ENCODE measurements at places on chromosomes 5 and 9.
A peak's percentile ranks its signal among the peaks of the same experiment; 100 is the strongest.

DNA sequence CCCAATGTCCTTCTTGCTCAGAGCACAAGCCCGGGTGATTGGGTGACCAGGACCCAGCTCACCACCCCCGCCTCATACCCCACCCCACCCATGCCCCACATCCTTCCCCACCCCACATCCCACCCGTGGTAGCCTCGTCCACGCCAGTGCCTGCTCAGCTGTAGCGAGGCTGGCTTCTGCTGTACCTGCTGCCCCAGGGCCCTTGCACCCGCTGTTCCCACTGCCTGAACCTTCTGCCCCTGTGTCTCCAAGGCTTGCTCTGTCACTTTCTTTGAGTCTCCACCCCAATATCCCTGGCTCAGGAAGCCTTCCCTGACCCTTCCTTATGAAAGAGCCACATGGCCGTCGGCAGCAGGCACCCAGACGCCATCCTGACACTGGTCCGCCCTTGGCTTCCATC is 3.1 kb upstream of the NACC2 start:
- DNase-seq: no peak

GRCh38 chr5:78899922-78900362 is 85.2 kb downstream of the ARSB start:
- no peak for DNase-seq

- DNase-seq: no peak
Observed at GRCh38 chr5:109080896-109081295, 328.9 kb downstream of the PJA2 start.

GRCh38 chr5:32534041-32534440 is 51.3 kb upstream of the SUB1 start:
- DNase-seq: no peak

GRCh38 chr9:125785248-125785751 is 38.1 kb downstream of the PBX3 start:
- no peak for DNase-seq

DNA sequence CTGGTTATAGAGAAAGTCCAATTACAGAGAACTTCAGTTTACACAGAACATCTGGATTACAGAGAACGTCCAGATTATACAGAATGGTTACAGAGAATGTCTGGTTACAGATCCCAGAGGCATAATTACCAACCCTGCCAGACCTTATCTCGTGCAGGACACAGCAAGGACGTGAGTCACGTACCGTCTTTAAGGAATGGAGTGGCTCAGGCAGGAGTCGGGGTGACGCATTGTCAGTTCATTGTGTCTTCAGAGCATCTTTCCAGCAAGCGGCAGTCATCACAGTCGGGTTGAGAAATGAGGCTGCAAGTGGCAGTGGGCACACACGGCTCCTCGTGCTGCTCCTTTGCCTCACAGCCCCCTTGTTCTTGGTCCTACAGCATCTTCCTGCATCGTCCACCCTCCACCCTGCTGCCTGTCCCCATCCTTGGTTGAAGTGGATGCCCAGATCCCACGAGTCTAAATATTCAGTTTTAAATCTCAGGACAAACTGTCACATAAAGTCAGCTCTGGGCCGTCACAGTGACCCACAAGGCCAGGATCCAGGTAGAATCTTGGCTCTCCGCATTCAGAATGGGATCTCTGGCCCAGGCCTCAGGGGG is 30.0 kb upstream of the SLC6A19 start:
- DNase-seq: peak; percentile 35

DNA sequence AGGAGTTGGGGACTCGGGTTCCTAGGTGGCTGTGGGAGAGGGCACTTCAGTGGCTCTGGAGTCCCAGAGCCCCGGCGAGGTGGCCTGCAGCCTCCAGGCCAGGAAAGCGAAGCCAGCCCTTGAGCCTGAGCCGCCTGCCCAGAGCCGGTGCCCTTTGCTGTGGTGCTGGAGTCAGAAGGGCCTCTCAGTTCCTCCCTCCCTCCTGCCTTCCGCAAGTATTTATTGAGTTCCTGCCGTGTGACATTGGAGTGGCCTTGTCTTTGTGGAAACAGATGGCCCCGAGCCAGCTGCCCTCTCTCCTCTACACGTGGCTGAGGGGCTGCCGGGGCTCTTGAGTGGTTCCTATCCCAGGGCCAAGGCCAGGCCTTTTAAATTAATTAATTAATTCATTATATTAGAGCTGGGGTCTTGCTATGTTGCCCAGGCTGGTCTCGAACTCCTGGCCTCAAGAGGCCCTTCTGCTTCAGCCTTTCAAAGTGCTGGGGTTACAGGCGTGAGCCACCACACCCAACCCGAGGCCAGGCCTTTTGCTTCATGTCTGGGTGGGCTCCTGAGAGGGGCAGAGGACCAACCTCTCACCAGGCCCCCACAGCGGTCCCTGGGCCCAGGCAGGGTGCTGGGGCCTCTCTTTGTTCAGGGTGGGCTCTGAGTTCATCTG is 45.6 kb upstream of the IER5L start:
- DNase-seq: no peak

Measured in GM04504 (cell line).